ENCODE measurements at places on chromosomes 13 and 19.

DNA sequence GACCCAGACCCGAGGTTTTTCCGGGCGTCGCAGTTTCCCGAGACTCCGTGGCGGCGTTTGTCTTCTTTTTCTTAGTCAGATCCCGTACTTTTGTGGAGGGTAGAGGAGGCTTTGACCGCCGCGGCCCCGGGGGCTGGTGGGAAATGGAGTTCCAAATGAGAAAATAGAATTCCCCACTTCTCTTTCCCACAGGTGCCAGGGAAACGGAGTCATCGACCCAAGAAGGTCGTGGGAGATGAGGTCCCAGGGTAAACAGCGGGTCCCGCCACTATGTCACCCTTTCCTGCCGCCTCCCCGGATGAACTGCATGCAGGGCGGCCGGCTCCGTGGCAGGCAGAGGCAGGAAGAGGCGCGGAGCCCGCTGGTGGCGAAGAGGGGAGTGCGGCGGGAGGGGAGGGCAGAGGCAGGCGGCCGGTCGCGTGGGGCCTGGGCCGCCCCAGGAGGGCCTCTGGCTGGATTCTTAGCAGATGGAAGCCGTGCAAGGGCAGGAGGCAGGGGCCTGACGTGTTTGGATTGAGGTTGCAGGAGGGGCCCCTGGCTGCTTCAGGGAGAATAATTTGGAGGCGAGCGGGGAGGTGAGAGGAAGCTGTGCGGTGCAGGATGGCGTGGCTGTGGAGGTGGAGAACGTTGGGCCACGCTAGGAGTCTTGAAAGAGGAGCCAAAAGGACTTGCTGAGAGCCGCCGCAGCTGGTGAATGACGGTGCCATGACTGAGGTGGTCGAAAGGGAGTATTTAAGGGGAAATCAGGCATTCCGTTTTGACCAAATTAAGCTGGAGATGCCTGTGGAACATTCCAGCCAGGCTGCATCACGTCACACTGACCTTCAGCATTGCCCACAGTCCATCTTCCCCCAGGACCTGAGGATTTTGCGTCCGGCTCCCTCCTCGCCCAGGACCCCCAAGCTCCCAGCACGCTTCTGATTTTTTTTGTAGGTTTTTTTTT lies 11.7 kb downstream of the CYTH2 start:
- DNase-seq: no peak

DNA sequence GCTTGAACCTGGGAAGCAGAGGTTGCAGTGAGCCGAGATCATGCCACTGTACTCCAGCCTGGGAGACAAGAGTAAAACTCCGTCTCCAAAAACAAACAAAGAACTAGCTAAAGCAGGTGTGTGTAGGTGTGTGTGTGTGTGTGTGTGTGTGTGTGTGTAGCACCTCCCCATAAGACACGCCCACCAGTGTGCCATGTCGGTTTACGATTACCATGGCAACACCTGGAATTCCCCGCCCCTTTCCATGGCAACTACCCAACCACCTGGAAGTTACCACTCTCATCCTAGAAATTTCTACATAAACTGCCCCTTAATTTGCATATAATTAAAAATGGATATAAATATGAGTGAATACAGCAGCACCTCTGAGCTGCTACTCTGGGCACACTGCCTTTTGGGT lies 80.9 kb upstream of the ADGRE5 start:
- no peak for DNase-seq

GRCh38 chr13:56586976-56587375 lies 553.7 kb upstream of the PRR20A start:
- DNase-seq: no peak

- no peak for DNase-seq
Observed at GRCh38 chr13:36820222-36820621, 1.2 kb downstream of the RFXAP start.

GRCh38 chr13:113275387-113275786 lies 21.7 kb upstream of the LAMP1 start:
- no peak for DNase-seq

Measured in epithelial cell of prostate (primary cell).